ENCODE measurements at places on chromosomes 1 and 21.

DNA sequence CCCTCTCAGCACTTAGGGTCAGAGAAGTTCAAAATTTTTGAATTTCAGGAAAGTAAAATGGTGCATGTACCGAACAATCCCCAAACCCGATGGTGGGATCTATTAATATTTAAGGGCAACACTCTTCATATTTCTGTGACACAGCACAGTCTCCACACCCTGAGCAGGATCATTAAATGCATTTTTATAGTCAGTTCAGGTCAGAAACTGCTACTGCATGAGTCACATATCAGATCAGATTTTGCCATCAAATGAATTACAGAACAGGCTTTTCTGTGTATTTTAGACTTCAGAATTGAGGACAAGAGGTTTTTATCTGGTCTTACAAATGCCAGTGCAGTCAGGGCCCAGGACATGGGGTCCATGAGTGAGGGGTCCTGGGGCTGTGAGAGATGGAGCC, 79.2 kb downstream of the RIPK4 start:
- DNase-seq = no peak

DNA sequence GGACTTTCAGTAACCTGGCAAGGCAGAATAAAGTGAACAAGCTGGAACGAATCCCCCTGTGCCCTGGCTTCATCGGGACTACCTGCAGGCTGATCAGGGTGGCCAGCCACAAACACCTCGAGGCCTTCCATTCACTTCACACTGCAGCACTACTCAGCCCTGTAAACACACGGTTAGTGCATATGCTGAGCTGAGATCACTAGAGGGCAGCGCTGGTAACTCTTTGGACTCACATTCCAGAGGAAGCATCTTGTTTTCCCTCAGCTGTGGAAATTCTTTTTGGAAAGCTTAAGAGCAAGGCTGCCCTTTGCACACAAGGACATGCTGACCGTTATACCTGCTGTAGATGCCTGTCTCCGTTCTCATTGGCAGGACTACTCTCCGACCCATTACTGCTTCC, 32.1 kb downstream of the PCSK9 start:
- DNase-seq = no peak

DNA sequence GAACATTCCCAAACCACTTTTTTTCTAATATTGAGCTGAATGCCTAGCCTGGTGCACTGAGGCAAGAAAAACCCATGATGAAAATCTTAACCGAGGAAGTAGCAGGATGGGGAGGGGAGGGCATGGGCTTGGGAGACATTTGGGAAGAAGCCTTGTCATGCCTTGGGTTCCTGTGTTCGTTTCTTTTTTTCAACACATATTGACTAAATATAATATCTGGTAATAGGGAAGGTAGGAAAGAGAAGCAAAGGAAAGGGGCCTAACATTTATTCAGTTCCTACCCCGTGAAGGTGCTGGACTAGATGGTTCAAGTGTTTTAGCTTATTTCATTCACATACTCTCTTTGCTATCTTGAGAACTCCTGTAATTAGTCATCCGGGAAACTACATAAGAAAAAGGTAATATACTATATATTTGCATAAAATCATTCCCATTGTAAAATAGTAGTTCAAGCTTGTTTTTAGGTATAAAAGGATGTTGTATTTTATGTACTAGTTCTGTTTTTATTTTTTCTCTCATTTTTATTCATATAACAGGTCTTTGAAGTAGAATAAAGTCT, 62.1 kb downstream of the ST3GAL3 start:
- DNase-seq = no peak

- no peak for DNase-seq
Measured at GRCh38 chr1:174058624-174059023, 36.5 kb upstream of the RC3H1 start.

GRCh38 chr1:9314111-9314510, 21.4 kb downstream of the SPSB1 start:
- DNase-seq = no peak

DNA sequence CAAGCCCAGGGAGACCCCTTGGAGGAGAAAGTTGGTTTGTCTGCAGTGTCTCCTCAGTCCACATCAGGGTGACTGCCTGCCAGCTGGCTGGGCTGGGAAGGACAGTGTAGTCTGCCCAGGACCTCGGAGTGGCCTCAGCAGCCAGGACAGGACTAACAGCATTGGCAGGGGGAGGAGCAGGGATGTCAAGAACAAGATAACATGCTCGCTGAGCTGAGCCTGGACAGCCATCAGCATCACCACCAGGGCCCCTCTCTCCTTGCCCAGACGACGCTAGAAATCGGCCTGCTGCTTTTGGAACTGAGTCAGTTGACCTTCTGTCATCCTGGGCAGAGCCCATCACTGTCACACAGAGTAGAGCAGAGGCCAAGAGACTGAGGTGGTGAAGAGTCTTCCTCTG, 83.6 kb upstream of the CNTN2 start:
- no peak for DNase-seq

GRCh38 chr1:219176168-219176567, 2.5 kb downstream of the LYPLAL1 start:
- DNase-seq = no peak

GRCh38 chr1:112971006-112971405, 15.0 kb upstream of the SLC16A1 start:
- no peak for DNase-seq

- DNase-seq = no peak
Measured at GRCh38 chr1:31569596-31570173, 6.6 kb upstream of the TINAGL1 start.

DNA sequence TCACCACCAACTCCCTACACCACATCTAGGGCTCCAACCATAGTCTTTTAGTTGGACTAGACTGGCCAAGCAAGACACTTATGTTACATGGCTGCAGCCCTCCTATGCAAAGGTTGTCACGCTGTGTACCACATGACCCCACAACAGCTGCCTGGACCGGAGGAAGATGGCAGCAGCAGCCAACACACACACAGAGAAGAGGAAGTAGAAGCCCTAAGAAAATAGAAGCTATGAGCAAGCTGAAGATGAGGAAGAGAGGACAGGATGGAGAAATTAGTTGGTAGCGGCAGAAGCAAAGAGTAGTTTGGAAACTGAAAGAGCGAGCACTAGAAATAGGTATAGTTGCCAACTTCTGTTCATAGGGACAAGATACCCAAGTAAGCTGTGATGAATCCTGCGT, 60.8 kb upstream of the RALGPS2 start:
- no peak for DNase-seq

DNA sequence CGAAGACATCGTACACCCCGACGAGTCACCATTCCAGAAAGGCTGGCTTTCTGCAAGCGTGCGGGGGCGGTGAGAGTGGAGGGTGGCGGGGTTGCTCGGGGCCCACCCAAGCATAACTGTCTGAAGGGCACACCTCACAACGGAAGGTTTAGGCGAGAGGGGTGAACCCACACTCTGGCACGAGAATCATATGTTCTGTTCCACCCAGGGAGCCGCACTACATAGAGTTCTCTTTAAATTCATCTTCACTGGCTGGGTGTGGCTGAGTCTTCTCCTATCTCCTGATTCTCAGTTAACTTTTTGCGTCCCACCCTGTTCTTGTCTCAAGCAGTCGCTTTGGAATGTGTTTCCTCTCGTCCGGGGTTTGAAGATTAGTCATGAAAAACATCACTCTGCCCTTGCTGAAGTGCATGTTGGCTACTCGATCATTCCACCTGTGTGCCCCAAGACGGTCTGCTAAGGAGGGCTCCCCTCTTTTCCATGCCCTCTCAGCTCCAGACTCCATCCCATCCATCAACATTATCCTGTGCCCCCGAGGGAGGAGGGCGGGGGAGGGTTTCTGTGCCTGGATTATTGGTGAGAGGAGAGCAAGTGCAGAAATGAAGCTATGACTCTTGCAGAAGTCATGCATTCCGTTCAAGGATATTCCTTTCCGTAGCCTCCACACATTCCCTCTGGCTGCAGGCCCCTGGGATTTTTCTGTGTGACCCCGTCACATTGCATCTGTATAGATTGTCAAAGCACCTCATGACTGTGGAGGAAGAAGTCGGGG, 53.5 kb upstream of the CD34 start:
- no peak for DNase-seq

GRCh38 chr1:211891708-211892107, 61.1 kb upstream of the LPGAT1 start:
- no peak for DNase-seq

- DNase-seq = no peak
Measured at GRCh38 chr1:118437664-118438063, 252.6 kb upstream of the SPAG17 start.

GRCh38 chr1:209768354-209768774, 12.5 kb downstream of the TRAF3IP3 start:
- DNase-seq = no peak

DNA sequence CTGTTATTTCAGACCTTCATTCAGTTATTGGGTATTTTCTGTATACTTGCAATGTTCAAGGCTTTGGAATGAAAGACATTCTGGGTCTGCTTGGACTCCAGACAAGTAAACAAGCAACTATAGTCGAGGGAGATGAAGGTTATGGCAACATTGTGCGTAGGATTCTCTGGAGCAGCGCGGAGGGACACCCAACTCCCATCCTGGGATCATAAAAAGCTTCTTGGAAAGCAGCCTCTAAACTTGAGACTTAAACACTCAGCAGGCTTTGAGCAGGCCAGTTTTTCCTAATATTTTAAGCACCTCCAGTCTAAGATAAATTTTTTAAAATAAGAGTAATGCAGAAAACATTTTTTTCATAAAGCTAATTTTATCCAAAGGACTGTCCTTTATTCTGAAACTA, 7.6 kb upstream of the LYST start:
- DNase-seq = no peak

- DNase-seq = no peak
Measured at GRCh38 chr21:36627242-36627641, 71.7 kb upstream of the SIM2 start.

DNA sequence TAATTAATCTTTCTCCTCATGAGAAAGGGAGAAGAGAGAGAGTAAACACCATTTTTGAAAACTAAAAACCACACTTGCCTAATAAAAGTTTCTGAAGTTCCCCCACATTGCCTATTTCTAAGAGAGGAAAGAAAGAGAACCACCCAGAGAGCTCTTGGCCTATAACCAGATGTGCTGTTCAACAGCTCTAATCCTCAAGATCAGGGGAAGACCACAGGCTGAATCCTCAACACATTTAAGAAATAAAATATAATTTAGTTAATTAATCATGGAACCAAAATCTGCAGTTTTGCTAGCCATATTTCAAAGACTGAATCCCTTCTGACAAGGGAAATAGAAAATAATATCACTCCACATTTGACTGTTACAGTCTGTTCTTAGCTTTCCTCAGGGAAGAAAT, 11.9 kb downstream of the PRRX1 start:
- no peak for DNase-seq

DNA sequence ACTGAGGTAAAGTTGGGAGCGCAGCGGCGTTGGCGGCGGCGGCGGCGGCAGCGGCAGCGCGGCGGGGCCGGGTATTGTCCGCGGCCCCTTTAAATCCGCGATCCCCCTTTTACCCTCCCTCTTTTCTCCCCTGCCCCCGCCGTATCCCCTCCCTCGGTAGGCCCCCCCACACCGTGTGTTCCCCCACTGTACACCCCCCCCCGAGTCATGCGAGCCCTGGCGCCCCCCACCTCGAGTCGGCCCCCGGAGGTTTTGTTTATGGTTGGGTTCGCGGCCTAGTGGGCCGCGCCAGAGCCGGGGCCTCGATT, 169 bp downstream of the UBAP2L start:
- DNase-seq = no peak

DNA sequence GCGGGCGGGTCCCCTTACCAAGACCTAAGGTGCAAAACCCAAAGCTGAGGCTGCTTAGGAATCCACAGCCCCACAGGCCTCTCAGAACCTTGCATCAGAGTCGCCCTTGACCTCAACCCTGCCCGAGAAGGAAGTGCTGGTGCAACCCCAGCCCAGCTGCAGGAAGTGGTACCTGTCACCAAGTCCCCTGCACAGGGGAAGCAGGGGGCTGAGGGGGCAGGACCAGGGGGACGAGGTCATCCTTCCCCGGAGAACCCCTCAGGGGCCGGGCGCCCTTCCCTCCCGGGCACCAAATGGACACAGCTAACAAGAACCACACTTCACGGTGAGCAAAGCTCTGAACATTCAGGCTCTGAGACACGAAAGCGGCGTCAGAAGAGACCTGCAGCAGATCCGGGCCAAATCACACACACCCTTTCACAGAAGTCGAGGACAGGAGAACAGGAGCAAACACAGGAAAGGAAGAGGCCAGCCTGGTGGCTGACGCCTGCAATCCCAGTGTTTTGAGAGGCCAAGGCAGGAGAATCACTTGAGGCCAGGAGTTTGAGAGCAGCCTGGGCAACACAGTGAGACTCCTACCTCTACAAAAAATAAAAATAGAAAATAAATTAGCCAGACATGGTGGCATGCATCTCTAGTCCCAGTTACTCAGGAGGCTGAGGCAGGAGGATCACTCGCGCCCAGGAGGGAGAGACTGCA, 6.4 kb downstream of the ITGB2 start:
- DNase-seq = no peak

- no peak for DNase-seq
Measured at GRCh38 chr1:92329347-92330129, 30.7 kb downstream of the RPAP2 start.

GRCh38 chr1:180221462-180221861, 8.6 kb upstream of the LHX4 start:
- DNase-seq = no peak

- DNase-seq = no peak
Measured at GRCh38 chr1:1051127-1051810, 22.8 kb downstream of the RNF223 start.

DNA sequence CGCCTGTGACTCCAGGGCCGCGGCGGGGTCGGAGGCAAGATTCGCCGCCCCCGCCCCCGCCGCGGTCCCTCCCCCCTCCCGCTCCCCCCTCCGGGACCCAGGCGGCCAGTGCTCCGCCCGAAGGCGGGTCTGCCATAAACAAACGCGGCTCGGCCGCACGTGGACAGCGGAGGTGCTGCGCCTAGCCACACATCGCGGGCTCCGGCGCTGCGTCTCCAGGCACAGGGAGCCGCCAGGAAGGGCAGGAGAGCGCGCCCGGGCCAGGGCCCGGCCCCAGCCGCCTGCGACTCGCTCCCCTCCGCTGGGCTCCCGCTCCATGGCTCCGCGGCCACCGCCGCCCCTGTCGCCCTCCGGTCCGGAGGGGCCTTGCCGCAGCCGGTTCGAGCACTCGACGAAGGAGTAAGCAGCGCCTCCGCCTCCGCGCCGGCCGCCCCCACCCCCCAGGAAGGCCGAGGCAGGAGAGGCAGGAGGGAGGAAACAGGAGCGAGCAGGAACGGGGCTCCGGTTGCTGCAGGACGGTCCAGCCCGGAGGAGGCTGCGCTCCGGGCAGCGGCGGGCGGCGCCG, at the start of gene SIM2:
TSS of gene SIM2 (plus strand) at position 135 of the 565 bp plus-strand sequence. CDS start 632 bp downstream, outside the sequence.
- no peak for DNase-seq

DNA sequence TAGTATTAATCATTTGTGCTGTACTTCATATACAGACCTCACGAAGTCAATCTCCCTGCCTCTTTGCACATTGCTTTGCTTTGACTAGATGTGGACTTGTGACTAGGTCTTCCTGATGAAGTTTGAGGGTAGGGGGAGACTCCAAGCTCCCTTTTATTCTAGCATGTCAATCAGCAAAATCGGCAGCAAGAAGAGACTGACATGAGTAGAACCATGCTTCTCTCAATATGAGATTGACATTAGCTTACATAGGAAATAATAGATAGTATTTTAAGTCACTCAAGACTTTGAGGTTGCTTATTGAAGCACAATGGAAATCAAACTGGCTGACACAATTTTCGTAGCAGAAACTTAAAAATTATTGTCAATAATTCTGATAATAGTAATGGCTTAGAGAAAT, 866.4 kb upstream of the ADAMTS5 start:
- DNase-seq = no peak

GRCh38 chr1:16172964-16173446, 17.1 kb upstream of the EPHA2 start:
- DNase-seq = no peak

Measured in thoracic aorta (tissue), 2 donors.